ENCODE measurements at places on chromosomes 13 and 19. TPM values are rescaled to one million over a fixed set of nuclear protein-coding genes. Genes with fewer than 3 reads are reported as not detected.

- DNase-seq = no peak
Observed at GRCh38 chr13:65650321-65650720, 1579.8 kb downstream of the PCDH9 start.

GRCh38 chr19:13827656-13828055 is 32.4 kb downstream of the ZSWIM4 start:
- DNase-seq = no peak

The CYP4F11 gene
- not detected for total RNA-seq

The ZNF565 gene
- total RNA-seq = 1.6 TPM

GRCh38 chr13:42239161-42239560 is 32.8 kb upstream of the AKAP11 start:
- DNase-seq = no peak

DNA sequence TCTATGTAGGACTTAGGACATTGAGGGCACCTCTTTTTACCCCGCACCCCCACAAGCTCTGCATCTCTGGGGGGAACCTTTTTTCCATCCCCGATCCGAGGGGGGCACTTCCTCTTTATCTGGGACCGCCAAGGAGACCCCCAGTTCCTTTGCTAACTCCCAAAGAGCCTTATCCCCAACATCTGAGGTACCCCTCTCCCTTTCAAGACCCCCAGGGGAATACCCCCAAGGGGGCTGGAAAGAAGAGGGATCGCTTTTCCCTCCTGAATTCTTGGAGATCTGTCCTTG is 1.1 kb downstream of the TNFSF9 start:
- no peak for DNase-seq

The TBXA2R gene
- total RNA-seq = 0.54 TPM

The CYP4F22 gene
- total RNA-seq = 1.2 TPM

The RFPL4A gene
- total RNA-seq = not detected
